ENCODE measurements at places on chromosomes 1 and 21. TPM values are rescaled to one million over a fixed set of nuclear protein-coding genes. Genes with fewer than 3 reads are reported as not detected.

- DNase-seq = no peak
Measured at GRCh38 chr1:185396126-185396525, 79.1 kb upstream of the IVNS1ABP start.

DNA sequence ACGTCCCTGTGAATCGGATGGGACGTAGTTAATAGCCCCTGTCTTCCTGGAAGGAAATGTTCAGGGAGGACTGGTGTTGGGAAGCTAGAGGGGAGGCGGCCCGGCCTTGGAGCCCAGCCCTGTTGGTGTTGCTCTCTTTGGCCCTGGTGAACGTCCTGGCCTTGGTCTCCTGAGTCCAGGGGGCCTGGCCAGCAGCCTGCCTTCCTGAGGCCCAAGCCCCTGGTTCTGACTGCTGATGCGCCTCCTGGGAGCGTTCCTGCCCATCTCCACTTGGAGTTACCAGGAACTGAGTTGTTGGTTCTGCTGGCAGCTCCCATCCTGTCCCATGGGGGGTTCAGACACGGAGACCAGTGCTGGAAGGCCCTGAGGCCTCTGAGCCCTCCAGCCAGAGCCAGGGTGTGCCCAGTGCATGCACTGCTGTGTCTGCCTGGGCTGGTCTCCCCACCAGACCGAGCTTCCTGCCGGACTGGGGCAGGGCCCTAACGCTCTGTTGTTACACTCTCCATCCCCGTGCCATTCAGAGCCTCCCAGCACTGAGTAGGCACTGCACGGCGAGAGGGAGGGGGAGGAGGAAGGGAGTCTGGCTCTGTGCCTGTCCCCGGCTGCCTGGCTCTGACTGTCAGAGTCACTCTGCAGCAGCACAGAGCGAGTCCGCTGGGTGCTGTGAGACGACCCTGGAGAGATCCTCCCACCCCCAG is 382.5 kb upstream of the VAMP3 start:
- DNase-seq = no peak

GRCh38 chr1:116508984-116509980 is 61.5 kb downstream of the CD58 start:
- DNase-seq = no peak

DNA sequence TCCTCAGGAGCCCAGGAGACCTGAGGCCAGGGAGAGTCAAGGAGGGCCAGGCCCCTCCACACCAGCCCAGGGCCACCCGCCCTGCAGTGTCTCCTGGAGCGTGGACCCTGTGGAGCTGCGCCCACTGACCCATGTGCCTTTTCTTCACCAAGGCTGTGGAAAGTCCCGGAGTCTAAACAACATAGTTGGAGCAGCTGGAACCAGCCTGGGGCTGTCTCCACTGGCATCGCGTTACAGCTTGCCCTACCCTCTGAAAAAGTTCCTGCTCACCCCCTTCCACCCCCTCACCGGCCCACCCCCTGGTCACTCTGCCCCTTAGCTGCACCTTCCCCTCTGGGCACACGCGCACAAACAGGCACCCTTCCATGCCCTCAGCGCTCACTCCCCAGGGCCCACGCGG is 18.3 kb downstream of the KCNC4 start:
- DNase-seq = no peak

The MOV10 gene
- 25.7 TPM for polyA plus RNA-seq

The FTCD gene
- polyA plus RNA-seq = 4.5 TPM

The GBP1 gene
- 3.1 TPM for polyA plus RNA-seq

The SPAG17 gene
- polyA plus RNA-seq = not detected

Data from brain (organoid and tissue), 16 donors.